Thoracic aorta (tissue), 2 donors: ENCODE measurements at places on chromosomes 1 and 21.

DNA sequence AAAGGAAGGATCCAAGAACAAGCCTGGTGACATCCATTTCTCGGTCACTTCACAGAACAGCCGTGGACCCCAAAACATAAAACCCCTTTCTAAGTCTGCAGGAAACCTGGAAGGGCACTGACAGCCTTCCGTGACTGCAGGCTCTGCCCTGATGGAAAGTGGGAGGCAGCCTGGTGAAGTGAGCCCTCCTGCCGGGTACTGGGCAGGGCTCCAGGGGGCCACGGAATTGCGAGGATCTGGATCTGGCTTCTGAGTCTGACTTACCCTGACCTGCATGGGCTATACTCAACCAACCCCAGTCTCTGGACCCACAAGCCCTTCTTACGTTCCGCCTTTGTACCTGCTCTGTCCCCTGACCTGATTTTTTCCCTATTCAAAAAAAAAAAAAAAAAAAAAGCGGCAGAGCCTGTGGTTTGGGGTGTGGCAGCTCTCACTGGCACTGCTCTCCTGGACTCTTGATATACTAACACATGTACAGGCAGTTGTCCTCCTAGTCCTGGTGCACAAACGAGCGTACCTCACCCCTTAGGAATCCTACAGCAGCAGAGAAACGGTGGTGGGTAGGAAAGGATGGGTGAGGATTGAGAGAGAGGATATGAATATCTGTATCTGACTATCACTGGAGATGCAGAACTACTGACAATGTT, 82.9 kb downstream of the BEND5 start:
- no peaks in the 10 kb centered on the region for H3K27me3 ChIP-seq
- no peak overlapping the region for H3K4me3 ChIP-seq
- no peak for DNase-seq
- H3K27ac ChIP-seq: no peak overlapping the region
- no peaks in the 10 kb centered on the region for H3K4me1 ChIP-seq
- no peaks in the 10 kb centered on the region for H3K36me3 ChIP-seq

DNA sequence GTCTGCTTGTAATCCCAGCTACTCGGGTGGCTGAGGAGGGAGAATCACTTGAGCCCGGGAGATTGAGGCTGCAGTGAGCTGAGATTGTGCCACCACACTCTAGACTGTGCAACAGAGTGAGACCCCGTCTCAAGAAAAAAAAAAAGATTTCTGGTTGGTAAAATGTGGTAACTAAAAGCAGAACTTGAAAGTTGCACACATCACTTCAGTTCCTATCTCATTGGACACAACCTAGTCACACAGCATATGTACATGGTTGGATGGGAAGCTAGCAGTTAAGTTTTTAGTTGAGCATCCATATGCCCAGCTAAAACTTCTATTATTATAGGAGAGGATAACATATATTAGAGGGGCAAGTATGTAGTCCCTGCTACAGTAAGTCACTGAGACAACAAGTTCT, 22.1 kb downstream of the BCAS2 start:
- H3K4me1 ChIP-seq: no peaks in the 10 kb centered on the region
- DNase-seq: no peak
- no peak overlapping the region for H3K4me3 ChIP-seq
- no peaks in the 10 kb centered on the region for H3K27me3 ChIP-seq
- no peak overlapping the region for H3K27ac ChIP-seq
- no peaks in the 10 kb centered on the region for H3K36me3 ChIP-seq

DNA sequence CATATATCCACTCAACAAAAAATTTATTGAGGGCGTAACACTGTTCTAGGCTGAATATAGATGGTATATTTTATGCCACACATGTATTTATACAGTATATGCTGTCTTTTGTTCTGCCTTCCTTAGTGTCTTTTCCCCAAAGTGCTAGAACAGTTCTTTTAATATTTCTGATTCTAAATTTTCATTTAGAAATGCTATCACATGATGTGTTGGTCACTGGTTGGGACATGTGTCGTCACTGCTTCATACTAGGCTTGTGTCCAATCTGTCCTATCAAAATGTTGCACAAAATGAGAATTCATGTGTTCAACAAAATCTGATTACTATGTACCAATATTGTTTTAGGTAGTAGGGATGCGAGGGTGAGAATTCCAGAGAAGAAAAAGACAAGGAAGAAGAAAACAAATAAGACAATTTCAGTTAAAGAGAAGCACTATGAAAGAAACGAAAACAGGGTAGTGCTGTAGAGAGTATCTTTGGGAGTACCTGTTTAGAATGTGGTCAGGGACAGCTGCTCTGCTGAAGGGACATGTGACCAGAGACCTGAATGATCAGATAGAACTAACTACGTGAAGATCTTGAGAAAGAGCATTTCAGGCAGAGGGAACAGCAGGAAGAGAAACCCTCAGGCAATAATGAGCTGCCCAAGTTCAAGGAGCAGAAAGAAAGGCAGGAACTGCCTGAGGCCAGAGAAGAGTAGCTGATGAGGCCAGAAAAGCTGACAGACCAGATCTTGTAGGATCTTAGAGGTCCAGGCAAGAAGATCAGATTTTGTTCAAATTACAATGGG, 1.3 kb downstream of the KMO start:
- H3K4me1 ChIP-seq: no peaks in the 10 kb centered on the region
- no peak for DNase-seq
- no peak overlapping the region for H3K27ac ChIP-seq
- no peaks in the 10 kb centered on the region for H3K36me3 ChIP-seq
- H3K4me3 ChIP-seq: no peak overlapping the region
- H3K27me3 ChIP-seq: no peaks in the 10 kb centered on the region

GRCh38 chr1:161180639-161181038, 3.3 kb upstream of the B4GALT3 start:
- no peak overlapping the region for H3K27ac ChIP-seq
- no peaks in the 10 kb centered on the region for H3K27me3 ChIP-seq
- DNase-seq: no peak
- no peak overlapping the region for H3K4me3 ChIP-seq
- peaks cover 25% of the 10 kb centered on the region for H3K4me1 ChIP-seq
- H3K36me3 ChIP-seq: no peaks in the 10 kb centered on the region

DNA sequence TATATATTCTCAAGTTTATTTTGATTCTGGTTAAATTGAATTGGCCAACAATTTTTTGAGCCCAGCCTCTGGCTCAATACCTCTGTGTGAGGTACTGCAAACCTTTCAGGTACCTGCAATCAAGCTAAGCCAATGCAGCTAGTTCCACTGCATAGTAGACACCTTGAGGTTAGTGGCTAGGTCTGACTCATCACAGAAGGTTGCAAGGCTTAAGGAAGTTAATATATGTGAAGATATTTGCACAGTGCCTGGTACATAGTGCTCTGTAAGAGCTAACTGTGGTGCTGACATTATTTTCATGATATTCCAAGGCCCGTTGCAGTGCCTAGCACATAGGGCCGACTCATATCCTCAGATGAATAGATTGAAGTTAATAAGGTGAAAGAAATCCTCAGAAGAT, 330.5 kb upstream of the KAZN start:
- H3K4me1 ChIP-seq: no peaks in the 10 kb centered on the region
- no peaks in the 10 kb centered on the region for H3K36me3 ChIP-seq
- DNase-seq: no peak
- H3K27ac ChIP-seq: no peak overlapping the region
- H3K27me3 ChIP-seq: no peaks in the 10 kb centered on the region

- no peak overlapping the region for H3K27ac ChIP-seq
- H3K36me3 ChIP-seq: no peaks in the 10 kb centered on the region
- no peak for DNase-seq
- H3K4me3 ChIP-seq: peak overlapping the region; percentile 64
- no peaks in the 10 kb centered on the region for H3K27me3 ChIP-seq
- H3K4me1 ChIP-seq: peaks cover 3% of the 10 kb centered on the region
Observed at GRCh38 chr1:6027591-6027990, 18.1 kb upstream of the KCNAB2 start.

DNA sequence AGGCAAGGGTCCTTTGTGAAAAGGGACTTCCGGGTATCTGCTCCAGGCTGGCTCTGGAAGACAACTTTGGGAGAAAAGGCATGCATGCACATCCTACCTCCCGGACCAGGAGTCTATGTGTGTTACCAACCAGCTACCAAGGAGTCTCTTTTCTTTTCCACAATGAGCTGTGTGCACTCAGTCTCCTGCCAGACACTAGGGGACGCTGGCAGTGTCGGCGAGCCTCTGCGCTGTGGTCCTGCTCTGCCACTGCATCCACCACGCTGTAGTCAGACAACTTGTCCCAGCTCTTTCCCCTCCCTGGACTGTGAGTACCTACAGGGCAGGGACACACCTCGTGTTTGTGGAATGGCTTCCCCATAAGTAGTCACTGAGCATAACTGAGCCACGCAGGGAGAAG, 5.1 kb upstream of the SSR2 start:
- H3K27ac ChIP-seq: no peak overlapping the region
- no peaks in the 10 kb centered on the region for H3K36me3 ChIP-seq
- H3K4me3 ChIP-seq: no peak overlapping the region
- H3K27me3 ChIP-seq: no peaks in the 10 kb centered on the region

DNA sequence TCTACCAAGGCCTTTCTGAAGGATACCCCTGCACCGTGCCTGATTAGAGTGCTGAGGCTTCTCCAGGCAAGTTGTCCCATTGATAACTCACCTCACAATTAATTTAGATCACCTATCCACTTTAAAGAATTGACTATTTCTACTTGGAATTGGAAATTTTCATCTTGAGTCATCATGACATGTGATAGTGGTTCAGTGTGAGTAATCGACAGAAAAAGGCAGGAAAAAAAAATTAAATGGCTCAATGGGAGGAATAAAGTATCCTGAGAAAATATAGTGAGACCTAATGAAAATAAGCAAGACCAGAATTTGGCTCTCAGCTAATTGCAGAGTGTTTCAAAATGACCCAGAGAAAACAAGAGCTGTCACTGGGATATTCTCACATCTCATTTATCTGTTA, 222.4 kb upstream of the C8B start:
- no peaks in the 10 kb centered on the region for H3K4me1 ChIP-seq
- H3K36me3 ChIP-seq: no peaks in the 10 kb centered on the region
- H3K27me3 ChIP-seq: no peaks in the 10 kb centered on the region
- DNase-seq: no peak
- H3K27ac ChIP-seq: no peak overlapping the region
- H3K4me3 ChIP-seq: no peak overlapping the region

- no peak overlapping the region for H3K4me3 ChIP-seq
- H3K4me1 ChIP-seq: peaks cover 5% of the 10 kb centered on the region
- H3K36me3 ChIP-seq: no peaks in the 10 kb centered on the region
Observed at GRCh38 chr1:30915491-30916230, 7.1 kb upstream of the SDC3 start.

- H3K36me3 ChIP-seq: no peaks in the 10 kb centered on the region
- no peak for DNase-seq
- H3K27me3 ChIP-seq: no peaks in the 10 kb centered on the region
- no peaks in the 10 kb centered on the region for H3K4me1 ChIP-seq
Observed at GRCh38 chr21:45802956-45803617, 159.6 kb downstream of the PCBP3 start.

GRCh38 chr1:248823517-248824001, 2.2 kb downstream of the SH3BP5L start:
- peaks cover 55% of the 10 kb centered on the region for H3K4me1 ChIP-seq
- H3K4me3 ChIP-seq: peak overlapping the region; percentile 88
- H3K27me3 ChIP-seq: no peaks in the 10 kb centered on the region
- H3K27ac ChIP-seq: no peak overlapping the region
- H3K36me3 ChIP-seq: no peaks in the 10 kb centered on the region
- no peak for DNase-seq

DNA sequence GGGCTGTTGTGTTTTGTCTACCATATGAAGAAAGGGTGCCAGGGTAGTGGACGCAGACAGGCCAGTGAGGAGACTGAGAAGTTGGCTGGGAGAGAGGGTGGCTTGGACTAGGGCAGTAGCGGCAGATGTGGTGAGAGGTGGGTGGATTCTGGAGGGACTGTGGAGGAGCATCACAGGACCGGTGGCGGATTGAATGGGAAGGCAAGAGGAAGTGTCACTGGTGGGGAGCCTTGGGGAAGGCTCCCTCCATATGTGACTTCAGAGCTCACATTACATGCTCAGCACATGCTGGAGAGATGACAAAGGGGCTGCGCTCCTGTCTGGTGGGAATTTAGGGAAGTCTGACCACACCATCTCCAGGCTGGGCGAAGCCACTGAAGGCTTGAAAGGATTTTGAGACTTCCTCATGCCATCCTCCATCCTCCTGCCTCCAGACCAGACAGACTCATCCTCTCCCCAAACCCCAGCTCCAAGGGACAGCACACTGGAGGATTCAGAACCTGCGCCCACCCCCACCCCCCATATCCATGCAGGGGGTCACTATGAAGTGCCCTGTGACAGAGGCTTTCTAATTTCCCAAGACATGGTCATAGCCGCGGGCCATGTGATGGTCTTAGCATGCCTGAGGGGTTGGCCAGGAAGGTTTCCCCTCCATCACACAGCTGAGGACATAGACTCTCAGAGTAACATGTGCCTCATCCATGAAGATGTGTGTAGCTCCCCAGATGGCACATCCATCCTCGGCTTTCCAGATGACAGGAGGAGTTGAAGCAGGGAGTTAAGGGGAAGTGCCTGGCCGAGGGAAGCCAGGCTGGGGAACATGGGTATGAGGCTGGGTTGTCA, 138.8 kb upstream of the WNT4 start:
- no peak for DNase-seq
- no peak overlapping the region for H3K27ac ChIP-seq
- H3K36me3 ChIP-seq: no peaks in the 10 kb centered on the region
- H3K27me3 ChIP-seq: no peaks in the 10 kb centered on the region
- H3K4me3 ChIP-seq: no peak overlapping the region

- no peak overlapping the region for H3K27ac ChIP-seq
- no peaks in the 10 kb centered on the region for H3K27me3 ChIP-seq
- no peaks in the 10 kb centered on the region for H3K4me1 ChIP-seq
- no peak overlapping the region for H3K4me3 ChIP-seq
- no peaks in the 10 kb centered on the region for H3K36me3 ChIP-seq
Observed at GRCh38 chr21:44392916-44393315, 39.5 kb downstream of the TRPM2 start.

DNA sequence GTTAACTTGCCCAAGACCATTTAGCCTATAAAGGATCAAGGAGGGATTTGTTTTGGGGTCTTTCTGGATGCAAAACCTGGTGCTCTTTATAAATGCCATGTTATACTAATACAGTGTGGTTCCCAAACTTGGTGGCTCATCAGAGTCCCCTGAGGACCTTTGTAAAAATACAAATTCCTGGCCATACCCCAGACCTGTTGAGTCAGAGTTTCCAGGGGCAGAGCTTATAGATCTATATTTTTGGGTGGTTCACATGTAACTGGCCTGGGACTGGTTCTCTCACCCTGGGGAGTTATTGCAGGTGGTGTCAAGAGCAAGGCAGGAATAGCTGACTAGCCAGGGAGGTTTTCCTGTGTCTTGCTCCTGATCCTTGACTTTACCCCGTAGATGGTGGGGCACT, 136.9 kb upstream of the HNRNPU start:
- H3K36me3 ChIP-seq: no peaks in the 10 kb centered on the region
- no peak for DNase-seq
- H3K4me3 ChIP-seq: no peak overlapping the region
- no peak overlapping the region for H3K27ac ChIP-seq
- H3K27me3 ChIP-seq: no peaks in the 10 kb centered on the region

GRCh38 chr1:162914601-162915000, 53.6 kb upstream of the CCDC190 start:
- no peak overlapping the region for H3K4me3 ChIP-seq
- no peak for DNase-seq
- H3K4me1 ChIP-seq: no peaks in the 10 kb centered on the region
- no peaks in the 10 kb centered on the region for H3K36me3 ChIP-seq
- no peaks in the 10 kb centered on the region for H3K27me3 ChIP-seq
- no peak overlapping the region for H3K27ac ChIP-seq

GRCh38 chr1:248913933-248914332, 7.9 kb downstream of the PGBD2 start:
- no peak for DNase-seq
- no peaks in the 10 kb centered on the region for H3K4me1 ChIP-seq
- H3K27me3 ChIP-seq: no peaks in the 10 kb centered on the region
- H3K36me3 ChIP-seq: peaks cover 30% of the 10 kb centered on the region
- H3K4me3 ChIP-seq: no peak overlapping the region
- H3K27ac ChIP-seq: no peak overlapping the region
